H1 (cell line): ENCODE measurements at places on chromosomes 3 and 15. TPM values are rescaled to one million over a fixed set of nuclear protein-coding genes. Genes with fewer than 3 reads are reported as not detected.

Gene GRM2
- 3.9 and 4.3 TPM in 2 replicates for total RNA-seq

Gene TTC21A
- total RNA-seq = 1.7 and 2.8 TPM in 2 replicates

Gene CILP
- total RNA-seq = not detected in 2 replicates

- DNase-seq = no peak
Measured at GRCh38 chr3:182182531-182182968, 470.8 kb downstream of the SOX2 start.

- DNase-seq = no peak
Measured at GRCh38 chr15:41487381-41487780, 6.3 kb upstream of the ITPKA start.

GRCh38 chr3:182937293-182938051 lies 42.9 kb downstream of the DCUN1D1 start:
- no peak for DNase-seq

- DNase-seq = no peak
Measured at GRCh38 chr3:42666577-42666998, 13.1 kb downstream of the ZBTB47 start.

DNA sequence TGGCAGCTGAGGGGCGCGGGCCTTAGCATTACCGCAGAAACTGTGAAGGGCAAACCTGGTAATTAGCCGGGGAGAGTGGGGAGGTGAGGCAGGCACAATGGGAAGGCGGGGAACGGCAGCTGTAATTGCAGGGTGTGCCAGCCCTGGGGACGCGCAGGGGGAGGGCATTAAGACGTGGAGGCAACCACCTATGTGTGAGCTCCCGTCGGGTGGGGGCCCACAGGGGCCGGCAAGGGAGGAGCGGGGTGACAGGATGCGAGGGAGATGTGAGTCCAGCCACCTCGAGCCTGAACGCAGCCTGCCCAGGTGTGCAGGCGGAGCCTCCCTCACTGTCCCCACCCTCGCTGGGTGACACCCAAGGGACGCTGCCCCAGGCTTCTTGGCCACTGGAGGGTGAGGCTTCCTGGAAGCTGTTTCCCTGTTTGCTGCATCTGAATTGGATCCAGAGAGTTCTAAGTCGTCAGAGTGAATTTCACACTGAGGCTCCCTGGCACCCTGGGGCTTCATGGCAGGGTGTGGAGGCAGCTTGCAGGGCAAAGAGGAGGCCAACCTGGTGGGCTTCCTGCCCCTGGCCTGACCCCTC lies 130.6 kb upstream of the MEF2A start:
- DNase-seq = peak; percentile 39

- DNase-seq = no peak
Measured at GRCh38 chr15:69713726-69714559, 261.3 kb downstream of the RPLP1 start.

DNA sequence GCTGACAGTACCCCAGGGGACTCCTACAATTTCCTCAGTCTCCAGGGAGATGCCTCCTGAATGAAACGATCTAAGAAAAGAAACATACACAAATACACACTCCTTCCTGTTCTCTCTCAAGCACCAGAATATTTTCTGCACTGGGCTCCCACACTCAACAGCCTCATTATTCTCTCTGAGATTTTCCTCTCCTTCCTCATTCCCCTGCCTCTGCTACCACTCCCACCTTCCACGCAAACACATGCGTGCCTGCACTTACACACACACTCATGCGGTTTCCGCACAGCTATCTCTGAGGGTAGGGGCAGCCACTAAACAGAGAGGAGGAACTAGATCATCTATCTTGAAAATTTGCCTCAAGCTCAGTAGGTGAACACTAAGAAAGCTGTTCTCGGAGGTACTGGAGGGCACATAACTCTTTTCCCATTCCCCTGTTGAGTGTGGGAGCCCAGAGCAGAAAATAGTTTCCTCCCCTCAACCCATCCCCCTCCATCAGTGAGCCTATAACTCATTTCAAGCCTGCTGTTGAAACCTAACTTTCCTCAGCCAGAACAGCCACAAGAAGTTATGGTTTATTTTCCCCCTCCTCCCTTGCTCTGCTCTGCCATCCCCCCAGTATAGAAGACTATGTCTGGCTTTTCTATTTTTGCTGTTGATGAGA lies 30.5 kb upstream of the TIPARP start:
- DNase-seq = no peak

DNA sequence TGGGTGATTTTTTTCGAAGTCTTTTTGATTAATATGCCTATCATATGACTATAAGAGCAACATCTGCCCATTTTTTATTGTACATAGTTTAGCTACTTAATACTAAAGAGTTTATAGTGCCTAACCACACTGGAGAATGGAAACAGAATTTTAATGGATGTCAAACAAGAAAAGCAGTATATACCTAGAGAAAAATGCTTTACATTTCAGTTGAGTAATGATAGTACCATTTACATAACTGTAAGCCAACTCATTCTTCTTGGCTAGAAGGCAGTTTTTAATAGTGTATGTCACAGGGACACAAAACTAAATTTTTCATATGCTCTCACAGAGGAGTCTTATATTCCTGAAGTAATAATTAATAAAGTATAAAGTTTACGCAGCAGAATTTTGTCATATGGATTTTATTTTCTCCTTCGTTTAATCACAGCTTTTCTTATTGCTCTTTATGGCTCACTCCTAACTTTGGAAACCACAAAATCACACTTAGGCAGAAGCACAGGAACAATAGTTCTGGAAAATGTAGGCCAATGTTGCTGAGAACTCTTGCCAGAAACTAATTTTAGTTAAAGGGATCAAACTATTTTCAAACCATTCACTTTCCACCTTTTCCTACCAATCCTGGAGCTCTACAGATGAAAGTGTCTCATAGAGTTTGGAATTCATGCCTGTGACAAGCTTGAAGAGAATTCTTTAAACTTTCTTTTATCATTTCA lies 243.6 kb downstream of the ZIC1 start:
- DNase-seq = no peak

DNA sequence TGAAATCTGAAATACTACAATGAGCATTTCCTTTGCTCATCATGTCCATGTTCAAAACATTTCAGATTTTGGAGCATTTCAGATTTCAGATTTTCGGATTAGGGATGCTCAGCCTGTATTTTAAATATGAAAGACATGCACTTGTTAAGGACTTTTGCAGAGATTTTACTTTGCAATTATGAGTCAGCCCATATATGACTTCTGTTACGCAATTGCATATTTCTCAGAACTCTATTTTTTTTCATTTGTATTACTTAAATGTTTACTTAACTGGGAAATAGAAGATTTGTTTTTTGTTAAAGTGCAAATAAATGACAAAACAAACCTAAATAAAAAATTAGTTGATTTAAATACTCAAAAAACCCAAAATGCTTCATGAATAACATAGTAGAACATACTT lies 376.2 kb downstream of the ZBTB20 start:
- no peak for DNase-seq

DNA sequence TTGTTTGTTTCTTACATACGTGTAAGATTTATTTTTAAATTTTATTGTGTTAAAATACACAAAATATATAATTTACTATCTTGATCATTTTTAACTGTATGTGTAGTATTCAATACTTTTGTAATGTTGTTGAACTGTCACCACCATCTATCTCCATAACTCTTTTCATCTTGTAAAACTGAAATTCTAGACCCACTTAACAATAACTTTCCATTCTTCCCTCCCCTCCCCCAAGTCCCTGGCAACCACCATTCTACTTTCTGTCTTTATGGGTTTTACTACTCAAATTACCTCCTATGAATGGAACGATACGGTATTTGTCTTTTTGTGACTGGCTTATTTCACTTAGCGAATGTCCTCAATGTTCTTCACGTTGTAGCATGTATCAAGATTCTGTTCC lies 262.1 kb upstream of the CHRM5 start:
- no peak for DNase-seq
